ENCODE measurements at places on chromosomes 5 and 9.

GRCh38 chr5:96177303-96177869 is 215.7 kb upstream of the ELL2 start:
- no peak for DNase-seq

DNA sequence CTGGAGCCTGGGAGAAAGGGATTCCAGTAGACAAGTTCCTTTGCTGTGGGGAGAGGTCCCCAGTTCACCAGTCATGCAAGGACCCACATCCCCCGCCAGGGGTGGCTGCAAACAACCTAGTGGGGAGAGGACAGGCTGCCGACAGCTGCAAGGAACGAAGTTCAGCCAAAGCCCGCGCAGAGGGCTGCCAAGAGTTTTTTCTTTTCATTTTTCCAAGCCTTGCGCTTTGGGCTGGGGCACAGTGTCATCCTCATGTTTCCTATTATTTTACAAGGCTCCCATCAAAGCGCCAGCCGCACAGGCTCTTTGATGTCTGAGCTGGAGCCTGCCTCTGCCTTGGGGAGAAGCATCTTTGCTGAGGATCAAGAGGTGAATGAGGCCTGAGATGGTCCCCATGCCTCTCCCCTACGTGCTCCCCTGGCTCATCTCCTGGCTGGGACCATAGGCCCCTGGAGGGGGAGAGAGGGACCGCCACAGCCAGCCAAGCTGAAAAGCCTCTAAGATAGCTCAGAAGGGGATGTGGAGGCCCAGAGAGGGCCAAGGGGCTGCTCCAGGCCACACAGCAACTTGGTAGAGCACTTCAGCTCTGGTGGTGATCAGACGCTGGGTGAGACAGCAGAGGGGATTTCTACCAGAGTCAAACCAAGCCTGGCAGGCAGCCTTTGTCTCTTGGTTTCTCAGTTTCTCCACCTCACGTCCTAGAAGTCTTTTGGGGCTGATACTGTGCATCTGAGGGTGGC is 50.4 kb upstream of the SYNPO start:
- DNase-seq = no peak

DNA sequence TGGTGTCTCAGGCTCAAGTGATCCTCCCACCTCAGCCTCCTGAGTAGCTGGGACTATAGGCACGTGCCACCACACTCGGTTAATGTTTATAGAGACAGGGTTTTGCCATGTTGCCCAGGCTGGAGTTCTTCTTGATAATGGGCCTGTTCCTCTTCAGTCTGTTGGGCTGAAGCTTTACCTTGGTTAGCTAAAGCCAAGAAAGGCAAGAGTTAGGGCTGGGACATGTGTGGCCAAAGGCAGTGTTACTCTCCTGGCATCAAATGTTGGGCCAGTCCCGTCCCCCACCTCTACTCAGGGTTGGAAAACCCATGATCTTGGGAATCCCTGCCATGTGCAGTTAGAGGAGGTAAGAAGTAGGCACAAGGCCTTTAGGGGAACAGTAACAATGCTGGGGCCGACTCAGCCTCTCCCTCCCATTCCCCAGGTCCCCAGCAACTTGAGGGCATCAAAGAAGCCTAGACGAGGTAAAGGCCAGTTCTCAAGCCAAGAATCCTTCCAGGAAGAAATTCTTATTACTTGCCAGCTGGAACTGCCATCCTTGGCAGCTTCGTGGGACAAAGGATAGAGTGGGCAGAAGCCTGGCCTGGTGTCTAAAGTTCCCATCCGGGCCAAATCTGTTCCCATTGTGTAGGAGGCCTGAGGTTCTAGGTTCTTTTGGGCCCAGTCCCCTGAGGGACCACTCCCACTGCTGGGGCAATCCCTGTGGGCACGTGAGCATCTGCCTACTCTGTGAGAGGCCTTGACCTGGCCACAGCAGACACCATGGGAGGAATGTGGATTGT is 4.5 kb downstream of the EGR1 start:
- no peak for DNase-seq

DNA sequence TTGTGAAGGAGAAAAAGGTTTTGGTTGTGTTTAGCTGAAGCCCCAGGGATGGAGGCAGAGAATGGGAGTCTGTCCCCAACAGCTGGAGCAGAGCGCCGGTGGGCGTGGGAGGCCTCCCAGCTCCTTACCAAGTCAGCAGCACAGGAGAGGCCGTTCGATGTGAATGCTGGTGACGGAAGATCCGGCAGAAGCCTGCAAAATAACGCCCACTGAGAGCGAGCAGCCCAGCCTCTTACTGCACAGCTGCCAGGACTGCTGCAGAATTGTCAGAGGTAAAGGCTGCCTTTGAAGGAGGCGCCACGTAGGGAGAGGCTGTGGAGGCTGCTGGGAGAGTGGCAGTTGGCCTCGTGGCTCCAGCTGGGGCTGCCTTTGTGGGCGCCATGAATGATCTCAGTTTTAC is 26.2 kb downstream of the ANGPTL2 start:
- DNase-seq = no peak

- no peak for DNase-seq
These were observed 94.7 kb downstream of the KLHL3 start for GRCh38 chr5:137641148-137641547.

- no peak for DNase-seq
These were observed 35.8 kb downstream of the PJA2 start for GRCh38 chr5:109373932-109374331.

DNA sequence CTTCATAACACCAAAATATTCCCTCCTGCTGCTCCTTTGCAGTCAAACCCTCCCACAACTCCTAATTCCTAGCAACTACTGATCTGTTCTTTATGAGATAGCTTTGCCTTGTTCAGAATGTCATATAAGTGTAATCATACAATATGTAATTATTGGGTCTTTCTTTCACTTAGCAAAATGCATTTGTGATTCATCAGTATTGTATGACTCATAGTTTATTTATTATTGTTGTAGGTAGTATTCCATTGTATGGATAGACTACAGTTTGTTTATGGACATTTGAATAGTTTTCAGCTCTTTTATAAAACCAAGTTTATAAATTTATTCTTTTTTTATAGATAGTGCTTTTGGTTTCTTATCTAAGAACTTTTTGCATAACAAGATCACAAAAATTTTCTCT is 468.2 kb upstream of the KIF2A start:
- no peak for DNase-seq

GRCh38 chr5:39713250-39713916 is 288.6 kb upstream of the DAB2 start:
- no peak for DNase-seq

DNA sequence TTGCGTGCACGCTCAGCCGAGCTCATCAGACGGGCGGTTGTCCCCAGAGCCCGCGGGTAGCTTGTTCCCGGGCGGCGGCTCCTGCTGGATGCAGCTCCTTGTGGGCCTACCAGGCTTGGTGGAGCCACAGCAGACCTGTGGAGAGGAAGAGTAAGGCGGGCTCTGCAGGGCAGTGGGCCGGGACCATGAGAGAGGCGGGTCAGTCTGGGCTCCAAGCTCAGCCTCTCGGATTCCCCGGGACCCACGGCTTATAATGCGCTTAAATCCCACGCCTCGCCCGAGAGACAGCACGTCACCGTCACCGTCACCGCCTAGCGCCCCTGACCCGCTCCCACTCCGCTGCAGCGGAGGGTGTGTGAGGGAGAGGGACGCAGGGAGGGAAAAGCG is 1.9 kb upstream of the ANKRD18A start:
- no peak for DNase-seq

GRCh38 chr5:83331842-83332241 is 139.7 kb upstream of the VCAN start:
- DNase-seq = no peak

GRCh38 chr9:78064075-78064474 is 32.5 kb upstream of the GNAQ start:
- no peak for DNase-seq

GRCh38 chr9:15180124-15180523 is 126.9 kb downstream of the TTC39B start:
- no peak for DNase-seq

- DNase-seq = no peak
These were observed 25.8 kb downstream of the FBXL7 start for GRCh38 chr5:15525703-15526275.

DNA sequence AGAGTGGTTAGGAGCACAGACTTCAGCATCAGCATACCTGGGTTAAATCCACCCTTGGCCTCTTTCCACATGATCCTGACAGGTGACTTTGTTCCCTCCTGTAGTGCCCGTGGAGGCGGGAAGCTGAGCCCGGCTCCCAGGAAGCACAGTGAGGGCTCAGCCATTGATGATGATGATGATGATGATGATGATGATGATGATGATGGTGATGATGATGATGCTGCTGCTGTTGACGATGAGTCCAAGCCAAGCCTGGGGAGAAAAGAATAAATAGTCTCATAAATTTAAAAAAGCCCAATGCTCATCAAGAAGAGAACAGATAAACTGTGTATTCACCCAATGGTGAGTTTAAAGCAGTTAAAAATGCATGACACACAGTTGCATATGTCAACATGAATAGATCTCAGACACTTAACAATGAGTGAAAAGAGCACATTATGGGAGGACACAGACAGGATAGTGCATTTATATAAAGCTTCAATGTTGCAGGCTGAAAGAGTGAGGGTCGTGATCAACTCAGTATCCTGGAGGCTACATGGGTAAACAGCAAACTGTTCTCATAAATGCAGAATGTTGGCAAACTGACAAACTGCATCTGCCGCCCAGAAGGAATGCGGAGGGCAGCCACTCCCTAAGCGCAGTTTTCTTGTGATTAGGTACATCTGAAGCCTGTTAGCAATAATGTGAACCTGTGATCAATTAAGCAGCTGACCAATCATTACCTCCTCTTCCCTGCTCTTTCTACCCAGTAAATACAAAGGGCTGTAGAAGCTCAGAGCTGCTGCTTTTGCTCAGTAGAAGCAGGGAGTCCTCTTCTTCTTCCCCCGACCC is 11.7 kb upstream of the CFAP157 start:
- DNase-seq = no peak

- no peak for DNase-seq
These were observed 210.1 kb upstream of the SLC24A2 start for GRCh38 chr9:19998823-19999455.

DNA sequence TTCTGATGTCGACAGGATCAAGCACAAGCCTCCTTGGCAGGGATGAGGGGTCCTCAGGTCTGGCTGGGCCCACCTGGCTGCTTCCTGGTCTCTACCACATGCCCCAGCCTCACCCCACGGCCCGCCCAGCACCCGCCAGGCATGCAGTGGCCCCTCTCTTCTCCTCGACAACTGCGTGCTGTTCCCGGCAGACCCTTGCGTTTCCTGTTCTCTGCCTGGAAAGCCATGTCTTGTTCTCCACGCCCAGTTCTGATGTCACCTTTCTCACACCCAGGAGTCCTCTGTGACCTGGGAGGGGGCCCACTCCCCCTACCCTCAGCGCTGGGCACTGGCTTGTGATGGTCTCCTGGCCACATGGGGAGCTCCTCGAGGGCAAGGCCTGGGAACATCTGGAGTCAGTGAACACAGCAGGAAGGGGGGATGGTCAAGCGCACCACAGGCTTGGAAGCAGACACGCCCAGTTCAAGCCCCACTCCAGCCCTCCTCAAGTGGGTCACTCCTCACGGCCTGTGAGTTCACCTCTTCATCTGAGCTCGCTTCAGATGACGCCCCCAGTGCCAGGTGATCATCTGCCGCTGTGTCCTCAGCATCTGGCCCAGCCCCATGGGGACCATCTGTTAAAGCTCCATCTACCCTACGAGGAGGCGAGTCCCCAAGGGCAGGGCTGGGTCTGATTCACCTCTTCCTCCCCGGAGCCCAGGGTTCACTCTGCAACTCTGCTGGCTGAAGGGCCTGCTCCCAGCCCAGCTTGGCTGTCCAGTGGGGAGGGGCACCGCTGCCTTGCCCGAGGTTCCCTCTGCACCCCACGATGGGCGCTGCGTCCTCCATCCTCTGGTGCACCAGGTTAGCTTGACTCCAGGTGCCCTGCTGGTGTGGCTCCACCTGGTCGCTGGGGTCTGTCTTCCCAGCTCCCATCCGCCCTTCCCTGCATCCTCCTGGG is 133.2 kb upstream of the PHYKPL start:
- DNase-seq = no peak

- DNase-seq = no peak
These were observed 17.5 kb upstream of the TEX10 start for GRCh38 chr9:100370064-100370723.

DNA sequence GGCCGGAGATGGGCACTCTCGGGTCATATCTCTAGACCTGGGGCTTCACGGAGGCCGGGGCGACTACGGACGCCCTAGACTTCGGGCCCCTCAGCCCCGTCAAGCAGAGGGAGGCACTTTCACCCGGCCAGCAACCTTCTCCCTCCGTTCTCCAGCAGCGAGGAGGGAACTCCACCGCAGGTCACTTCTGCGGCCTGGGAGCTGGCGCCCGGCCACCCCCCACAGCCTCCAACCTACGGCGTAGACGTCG is 201 bp downstream of the DOLK start:
- no peak for DNase-seq

GRCh38 chr5:15654779-15655178 is 154.8 kb downstream of the FBXL7 start:
- no peak for DNase-seq

DNA sequence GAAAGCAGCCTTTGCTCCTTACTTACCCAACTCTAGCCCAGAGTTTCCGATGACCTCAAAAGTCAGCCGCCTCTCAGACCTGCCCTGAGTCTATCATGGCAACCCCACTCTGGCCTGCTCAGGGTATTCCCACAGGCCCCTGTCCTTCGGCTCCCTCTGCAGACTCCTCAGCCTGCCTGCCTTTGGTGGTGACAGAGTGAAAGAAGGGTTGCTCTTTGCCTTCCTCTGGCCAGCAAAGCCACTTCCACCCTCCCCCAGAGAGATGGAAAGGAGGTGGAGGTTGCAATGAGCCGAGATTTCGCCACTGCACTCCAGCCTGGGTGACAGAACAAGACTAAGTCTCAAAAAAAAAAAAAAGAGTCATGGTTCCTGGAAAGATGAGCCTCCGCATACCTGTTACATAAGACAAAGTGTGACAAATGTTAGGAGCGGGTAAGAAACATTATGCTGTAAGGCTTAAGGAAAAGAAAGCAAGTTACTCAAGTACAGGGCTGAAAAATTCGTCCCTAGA is 2.3 kb upstream of the SMIM33 start:
- DNase-seq = no peak

DNA sequence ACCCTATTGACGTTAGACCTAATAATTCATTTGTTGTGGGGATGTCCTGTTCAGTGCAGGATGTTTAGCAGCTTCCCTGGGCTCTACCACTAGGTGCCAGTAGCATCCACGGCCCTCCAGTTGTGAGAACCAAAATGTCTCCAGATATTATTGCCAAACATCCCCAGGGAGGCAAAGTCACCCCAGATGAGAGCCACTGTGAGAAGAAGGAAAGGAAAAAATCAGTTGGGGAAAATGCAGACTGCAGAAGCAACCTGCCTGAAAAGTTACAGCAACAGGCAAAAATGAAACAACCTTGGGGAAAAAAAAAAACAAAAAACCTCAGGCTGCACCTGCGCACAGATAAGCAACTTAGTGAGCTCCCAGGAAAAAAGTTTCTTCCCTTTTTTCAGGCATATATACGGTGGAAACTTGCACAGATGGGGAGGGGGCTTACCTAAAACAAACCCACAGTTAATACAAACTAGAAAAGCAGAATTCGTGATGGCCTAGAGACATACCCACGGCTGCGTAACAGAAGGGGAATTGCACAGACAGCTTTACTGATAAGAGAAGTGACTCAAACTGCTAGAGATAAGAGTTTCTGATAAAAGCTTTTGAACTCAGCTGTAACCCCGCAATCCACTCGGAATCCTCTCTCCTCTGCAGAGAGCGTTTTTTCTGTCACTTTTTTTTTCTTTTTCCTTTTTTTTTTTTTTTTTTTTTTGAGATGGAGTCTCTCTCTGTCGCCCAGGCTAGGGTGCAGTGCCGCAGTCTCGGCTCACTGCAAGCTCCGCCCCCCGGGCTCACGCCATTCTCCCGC is 29.8 kb upstream of the FBP1 start:
- DNase-seq = peak; percentile 65
